ENCODE measurements at places on chromosomes 7 and 10.

- DNase-seq = no peak
Measured at GRCh38 chr7:32253299-32253698, 183.1 kb upstream of the PDE1C start.

DNA sequence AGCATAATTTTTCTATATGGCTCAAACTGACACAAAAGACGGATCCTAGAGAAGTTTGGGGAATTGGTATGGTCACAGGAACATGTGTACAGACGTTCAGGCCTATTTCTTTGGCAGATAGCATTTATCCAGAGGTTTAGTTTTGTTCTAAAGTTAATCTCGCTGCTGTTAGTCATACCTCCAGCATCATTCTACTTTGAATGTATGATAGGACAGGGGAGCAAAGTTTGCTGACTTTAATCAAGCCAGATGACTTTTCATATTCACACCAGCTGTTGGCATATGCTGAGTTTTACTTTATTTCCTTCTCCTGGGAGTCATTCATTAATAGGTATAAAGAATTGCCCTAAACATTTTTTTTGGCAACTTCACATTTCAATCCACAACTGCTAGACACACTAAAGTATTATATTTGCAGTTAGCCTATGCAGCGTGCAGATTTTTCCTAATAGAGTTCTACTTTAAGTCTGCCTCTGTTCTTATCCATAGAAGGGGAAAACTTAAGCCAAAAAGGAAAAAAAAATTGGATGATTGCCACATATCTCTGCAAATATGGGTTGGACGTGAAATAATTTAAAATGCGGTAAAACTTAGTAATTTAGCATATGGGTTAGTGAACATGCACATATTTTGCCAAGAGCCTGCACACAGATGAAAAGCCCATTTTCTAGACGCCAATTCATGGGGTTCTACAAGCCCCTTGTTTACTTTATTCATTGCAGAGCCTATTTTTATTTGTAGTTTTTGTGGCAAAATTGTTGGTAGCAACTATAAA, 213.1 kb downstream of the C7orf25 start:
- DNase-seq = no peak

DNA sequence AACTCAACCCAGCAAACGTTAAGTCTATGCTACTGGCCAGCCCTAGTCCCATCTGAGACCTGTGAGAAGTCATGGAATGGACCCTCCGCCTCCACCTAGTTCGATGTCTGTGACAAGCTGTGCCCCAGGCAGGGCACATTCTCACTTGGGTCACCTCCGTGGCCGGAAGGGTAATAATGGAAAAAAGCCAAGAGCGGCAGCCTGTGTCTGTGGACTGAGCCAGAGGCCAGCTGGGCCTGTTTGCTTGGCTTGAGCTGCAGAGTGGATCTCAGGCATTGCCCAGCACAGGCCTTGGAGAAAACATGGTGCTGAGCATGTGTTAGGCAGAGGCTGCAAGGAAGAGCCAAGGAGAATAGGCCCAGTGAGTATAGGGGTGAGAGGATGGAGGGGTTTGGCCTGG, 97.8 kb downstream of the GALNT17 start:
- no peak for DNase-seq

- no peak for DNase-seq
Measured at GRCh38 chr7:24885305-24885704, 94.7 kb downstream of the OSBPL3 start.

DNA sequence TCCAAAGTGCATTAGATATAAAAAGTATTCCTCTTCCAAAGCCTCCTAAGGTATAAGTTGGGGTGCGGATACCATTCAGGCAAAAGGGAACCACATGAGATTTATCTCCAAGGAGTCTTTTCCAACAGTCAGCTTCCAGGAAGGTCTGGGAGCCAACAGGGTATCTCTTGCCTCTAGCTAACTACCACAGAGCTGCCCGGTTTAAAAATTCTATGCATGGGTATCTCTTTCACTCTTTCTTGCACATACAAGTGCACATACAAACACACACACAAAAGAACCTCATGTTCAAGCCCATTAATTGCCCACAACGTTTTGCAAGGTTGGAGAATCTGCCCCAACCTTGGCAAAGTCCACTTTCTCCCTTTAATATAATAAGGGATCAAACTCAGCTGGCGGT, 80.7 kb downstream of the CDK6 start:
- DNase-seq = no peak

- no peak for DNase-seq
Measured at GRCh38 chr10:88996927-88997326, 6.3 kb downstream of the FAS start.
